ENCODE measurements at places on chromosomes 16 and 17.

DNA sequence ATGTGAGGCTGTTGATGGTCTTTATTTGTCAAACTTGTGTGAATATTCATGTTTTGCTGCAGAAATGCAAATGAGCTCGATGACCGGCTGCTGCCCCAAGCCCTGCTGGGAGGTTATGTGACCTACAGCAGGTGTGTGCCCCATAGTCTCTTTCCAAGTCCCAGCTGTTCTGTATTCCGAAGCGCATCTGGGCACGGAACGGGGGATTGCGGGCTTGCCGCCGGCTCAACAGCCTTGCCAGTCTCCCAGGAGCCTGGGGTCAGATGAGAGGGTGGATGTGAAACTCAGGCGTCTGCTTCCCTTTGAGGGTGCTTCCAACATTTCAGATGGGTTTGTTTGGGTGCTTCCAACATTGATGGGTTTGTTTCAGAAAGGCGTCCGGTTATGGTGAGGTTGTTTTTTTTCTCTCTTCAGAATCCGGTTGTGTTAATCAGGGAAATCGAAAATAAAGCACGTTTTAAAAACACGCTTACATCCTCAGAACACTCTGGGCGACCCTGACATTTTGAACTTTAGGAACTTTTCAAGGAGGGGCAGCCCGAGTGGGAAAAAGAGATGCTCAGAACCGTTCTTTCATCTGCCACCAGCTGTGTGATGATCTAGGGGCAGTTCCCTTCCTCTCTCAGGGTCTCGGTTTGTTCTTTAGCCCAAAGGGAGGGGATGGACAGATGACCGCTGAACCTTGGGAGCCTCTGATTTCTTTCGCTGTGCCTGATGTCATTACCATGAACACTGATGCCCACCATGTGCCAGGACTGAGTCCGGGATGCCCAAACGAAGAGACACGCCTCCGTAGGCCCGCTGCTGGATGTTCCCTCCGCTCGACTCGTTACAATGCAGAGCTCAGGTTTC is 47.8 kb upstream of the AMZ2 start:
- DNase-seq: no peak

DNA sequence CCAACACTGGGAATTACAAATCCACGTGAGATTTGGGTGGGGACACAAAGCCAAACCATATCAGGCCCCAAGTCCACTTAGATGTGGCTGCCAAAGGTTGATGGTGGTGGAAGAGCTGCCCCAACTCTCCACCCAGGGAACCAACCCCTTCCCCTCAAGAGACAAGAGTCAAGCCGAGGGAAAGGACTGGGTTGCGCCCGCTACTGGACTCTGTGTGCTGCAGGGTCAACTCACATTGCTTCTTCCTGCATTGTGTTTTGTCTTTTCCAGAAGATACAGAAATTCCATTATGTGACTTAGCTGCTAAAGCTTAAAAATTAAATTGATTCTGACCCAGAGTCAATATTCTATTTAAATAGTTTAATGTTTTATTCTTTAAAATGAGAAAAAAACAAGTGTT is 58.5 kb downstream of the ADAMTS18 start:
- no peak for DNase-seq

GRCh38 chr16:57264950-57265371 is 19.5 kb downstream of the PLLP start:
- DNase-seq: no peak

- DNase-seq: no peak
Observed at GRCh38 chr17:65977041-65977440, 214.9 kb downstream of the CEP112 start.

DNA sequence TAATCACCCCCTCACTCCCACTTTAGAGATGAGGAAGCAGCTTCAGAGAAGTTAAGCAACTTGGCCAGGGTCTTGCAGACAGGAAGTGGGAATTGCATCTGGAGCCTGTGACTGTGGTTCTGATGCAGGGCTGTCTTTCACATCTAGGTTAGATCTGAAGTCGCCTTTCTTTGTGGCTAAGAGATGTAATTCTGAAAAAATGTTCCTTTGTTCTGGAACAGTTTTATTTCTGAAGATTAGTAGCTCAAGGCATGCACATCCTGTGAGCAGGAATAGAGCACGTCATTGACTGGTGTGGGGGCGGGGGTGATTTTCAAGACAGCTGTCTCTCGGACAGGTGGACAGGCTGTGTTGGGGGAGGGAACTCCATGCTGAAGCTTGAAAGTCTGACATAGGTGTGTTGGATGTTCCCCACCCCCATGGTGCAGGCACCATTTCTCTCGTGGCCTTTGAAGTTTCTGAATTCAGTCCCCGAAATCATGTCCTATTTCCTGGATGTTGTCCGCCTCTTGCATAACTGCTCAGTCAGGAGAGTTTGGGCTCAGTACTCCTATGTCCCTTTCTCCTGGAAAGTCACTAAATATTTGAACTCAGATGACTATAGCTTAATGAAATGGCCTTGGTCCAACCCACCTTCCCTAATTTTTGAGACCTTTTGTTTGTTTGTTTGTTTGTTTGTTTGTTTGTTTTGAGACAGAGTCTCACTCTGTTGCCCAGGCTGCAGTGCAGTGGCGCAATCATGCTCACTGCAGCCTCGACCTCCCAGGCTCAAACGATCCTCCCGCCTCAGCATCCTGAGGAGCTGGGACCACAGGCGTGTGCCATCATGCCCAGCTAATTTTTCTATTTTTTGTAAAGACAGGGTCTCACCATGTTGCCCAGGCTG is 21.0 kb upstream of the HERPUD1 start:
- no peak for DNase-seq

GRCh38 chr17:7684851-7685532 is 2.3 kb downstream of the TP53 start:
- no peak for DNase-seq

GRCh38 chr16:17453364-17454038 is 17.3 kb downstream of the XYLT1 start:
- no peak for DNase-seq

GRCh38 chr16:12652924-12653323 is 150.8 kb downstream of the CPPED1 start:
- DNase-seq: no peak

GRCh38 chr17:35727635-35728034 is 3.8 kb upstream of the RASL10B start:
- no peak for DNase-seq

DNA sequence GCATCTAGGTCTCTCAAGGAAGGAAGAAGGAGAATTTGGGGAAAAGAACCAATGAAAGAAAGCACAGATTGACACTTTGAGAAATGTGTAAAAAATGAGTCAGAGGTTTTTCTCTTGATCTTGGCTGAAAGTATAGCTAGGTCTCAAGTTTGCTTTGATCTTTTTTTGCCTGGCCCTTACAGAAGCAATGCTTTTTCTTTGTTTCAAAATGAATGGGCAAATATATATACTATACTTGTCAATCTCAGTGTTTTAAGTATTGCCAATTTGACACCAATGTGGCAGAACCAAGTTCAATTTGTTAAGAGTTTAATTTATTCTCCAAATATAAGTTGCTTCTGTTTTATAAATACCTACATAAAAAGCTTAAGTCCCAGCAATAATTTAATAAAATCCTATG is 119.6 kb downstream of the PPM1E start:
- no peak for DNase-seq

- DNase-seq: no peak
Observed at GRCh38 chr16:67951485-67951884, 7.6 kb upstream of the LCAT start.

- DNase-seq: no peak
Observed at GRCh38 chr17:78944956-78945355, 19.8 kb upstream of the TIMP2 start.

- DNase-seq: no peak
Observed at GRCh38 chr17:47993964-47994363, 23.1 kb downstream of the CDK5RAP3 start.

- no peak for DNase-seq
Observed at GRCh38 chr17:5598457-5598856, 14.1 kb upstream of the NLRP1 start.

GRCh38 chr16:22673421-22673831 is 140.5 kb upstream of the HS3ST2 start:
- no peak for DNase-seq

DNA sequence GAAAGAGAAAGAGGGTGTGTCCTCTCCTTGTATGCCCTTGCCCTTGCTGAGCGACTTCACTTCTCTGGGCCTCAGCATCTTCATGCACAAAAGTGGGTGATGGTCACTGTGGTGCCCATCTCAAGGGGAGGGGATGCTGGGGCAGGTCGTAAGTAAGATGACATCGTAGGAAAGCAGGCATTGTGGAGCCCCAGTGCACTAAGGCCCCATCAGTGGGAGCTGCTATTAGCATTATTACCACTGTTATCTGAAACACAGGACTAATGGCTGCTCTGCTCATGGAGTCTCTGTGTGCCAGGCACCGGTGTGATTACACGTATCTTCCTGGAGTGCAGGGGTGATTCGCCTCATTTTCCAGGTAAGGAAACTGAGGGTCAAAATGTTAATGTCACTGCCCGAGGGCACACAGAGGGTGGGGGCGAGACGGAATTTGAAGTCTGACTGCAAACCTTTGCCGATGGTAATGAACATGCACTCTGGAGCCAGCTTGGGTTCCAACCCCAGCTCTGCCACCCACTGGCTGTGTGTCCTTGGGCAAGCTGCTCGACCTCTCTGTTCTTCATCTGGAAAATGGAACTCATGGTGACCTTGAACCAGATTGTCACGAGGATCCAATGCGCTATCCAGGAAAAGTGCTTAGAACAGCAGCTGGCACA is 63.2 kb upstream of the GSE1 start:
- no peak for DNase-seq

- no peak for DNase-seq
Observed at GRCh38 chr17:32993977-32994376, 2.3 kb downstream of the SPACA3 start.

GRCh38 chr16:76970745-76971099 is 220.3 kb upstream of the MON1B start:
- no peak for DNase-seq

DNA sequence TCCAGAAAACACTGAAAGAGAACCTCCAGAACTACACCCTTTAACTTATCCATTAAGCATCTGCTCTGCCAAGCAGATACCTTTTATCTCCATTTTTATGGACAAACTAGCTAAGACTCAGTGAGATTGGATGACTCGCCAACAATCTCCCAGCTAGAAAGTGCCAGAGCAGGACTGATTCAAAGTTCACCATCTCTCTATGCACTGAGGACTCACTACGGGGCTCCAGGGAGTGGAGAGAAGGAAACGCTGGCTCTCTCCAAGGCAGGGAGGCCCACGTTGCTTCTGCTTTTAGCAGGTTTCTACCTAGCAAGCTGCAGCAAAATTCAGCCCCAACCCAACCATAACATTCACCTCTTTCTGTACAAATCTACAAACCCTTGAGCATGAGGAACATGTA is 52.8 kb upstream of the ARHGAP44 start:
- DNase-seq: no peak

GRCh38 chr17:44581868-44582267 is 24.6 kb downstream of the FZD2 start:
- DNase-seq: no peak

- DNase-seq: no peak
Observed at GRCh38 chr17:17942846-17943245, 29.4 kb downstream of the TOM1L2 start.

- no peak for DNase-seq
Observed at GRCh38 chr17:80319262-80319998, 58.8 kb downstream of the RNF213 start.

DNA sequence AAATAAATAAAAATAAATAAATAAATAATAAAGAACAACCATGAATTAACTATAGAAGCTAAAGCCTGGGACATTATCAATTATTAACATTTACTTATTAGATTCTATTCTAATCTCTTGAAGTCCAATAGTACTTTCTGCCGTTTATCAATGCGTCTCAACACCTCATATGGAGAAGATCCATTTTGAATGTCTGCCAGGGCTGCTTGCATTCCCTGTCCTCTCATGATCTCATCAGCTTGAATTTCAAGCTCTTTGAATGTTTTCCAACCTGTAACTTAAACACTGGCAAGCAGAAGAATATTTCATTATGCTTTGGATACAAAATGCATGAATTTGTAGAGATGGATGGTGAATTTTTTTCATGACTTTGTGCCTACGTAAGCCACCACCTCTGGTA is 191.9 kb upstream of the ANKFN1 start:
- no peak for DNase-seq

DNA sequence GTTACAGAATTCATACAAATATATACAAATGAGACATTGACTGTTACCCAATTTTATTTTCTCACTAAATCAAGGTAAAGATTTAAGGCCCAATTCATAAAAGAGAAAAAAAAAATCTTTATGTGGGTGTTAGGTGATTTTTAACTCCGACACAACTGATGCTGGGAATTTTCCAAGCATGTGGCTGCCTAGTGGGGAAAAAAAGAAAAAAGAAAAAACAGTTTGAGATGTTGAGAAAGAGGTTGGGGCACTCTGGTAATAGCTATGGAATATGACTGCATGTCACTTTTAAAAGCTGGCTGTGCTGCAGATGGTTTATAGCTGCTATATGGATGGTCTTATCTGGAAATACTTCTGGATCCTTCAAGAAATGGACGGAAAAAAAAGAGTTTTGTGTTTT is 739.9 kb upstream of the SOX9 start:
- no peak for DNase-seq

- no peak for DNase-seq
Observed at GRCh38 chr17:47883589-47884426, 12.2 kb upstream of the SP2 start.

DNA sequence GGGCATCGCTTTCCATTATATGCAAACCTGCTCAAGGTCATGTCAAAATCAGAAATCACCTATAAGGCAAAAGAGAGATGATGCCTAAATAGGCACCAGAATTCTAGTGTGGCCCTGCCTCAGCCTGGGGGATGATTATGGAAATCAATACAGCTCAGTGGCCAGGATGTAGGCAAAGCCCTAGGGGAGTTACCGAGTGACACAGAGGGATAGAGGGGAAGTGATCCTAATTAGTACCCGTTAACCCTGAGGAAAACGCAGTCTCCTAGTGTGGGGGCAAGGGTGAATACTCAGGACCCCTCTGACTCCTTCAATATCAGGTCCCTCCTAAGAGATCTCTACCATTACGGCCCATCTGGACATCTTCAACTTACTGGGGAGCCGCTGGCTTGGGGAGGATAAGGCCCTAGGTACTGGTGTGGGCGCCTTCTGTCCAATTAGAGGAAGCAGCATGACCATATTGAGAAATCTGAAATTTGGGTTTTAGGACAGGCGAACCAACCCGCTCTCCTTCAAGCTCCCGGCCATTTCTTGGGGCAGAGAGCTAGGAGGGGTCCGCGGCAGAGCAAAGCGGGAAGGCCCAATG is 725 bp downstream of the NT5C3B start:
- DNase-seq: no peak

DNA sequence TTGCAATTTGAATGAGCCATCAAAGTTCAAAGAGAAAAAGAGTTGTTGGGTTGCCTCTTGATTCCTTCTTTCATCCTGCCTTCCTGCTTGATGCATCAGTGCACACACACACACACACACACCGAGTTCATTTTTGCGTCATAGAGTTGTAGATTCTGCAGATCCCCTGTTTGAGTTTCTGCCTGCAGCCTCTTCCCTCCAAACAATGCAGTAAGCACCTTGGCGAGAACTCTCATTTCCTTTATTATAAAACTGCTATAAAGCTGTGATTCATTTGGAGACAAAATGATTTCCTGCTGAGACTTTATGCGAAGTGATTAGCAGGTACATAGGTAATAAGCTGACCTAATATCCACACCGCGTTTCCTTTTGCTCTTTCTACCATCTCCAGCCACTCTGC is 26.7 kb downstream of the DNAH9 start:
- no peak for DNase-seq

- DNase-seq: no peak
Observed at GRCh38 chr17:31750578-31750977, 108.5 kb downstream of the COPRS start.

Data from left renal cortex interstitium (tissue), 4 donors.